Stimulated activated CD8-positive, alpha-beta memory T cell treated with anti-CD3 and anti-CD28 coated beads, Interleukin-4, amount 100 ng/mL, for 1 hour (primary cell): ENCODE measurements at places on chromosomes 5 and 9.

DNA sequence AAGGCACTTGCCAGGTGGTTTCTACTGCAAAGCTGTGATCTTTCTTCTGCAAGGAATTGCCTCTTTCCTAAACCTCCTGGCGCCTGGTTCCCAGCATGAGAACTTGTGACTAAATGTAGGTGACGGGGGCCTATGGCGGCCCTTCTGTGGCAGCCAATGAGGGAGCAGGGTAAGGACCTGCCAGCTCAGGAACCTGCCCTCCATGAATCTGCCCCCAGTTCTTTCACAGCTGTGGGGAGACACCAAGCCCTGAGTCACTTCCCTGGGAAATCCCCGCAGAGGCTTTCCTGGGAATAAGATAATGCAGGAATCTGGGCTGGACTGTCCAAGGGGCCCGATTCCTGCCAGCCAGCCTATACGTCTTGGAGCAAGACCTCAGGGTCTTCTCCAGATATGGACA lies 56.7 kb upstream of the CTNNA1 start:
- DNase-seq: no peak

DNA sequence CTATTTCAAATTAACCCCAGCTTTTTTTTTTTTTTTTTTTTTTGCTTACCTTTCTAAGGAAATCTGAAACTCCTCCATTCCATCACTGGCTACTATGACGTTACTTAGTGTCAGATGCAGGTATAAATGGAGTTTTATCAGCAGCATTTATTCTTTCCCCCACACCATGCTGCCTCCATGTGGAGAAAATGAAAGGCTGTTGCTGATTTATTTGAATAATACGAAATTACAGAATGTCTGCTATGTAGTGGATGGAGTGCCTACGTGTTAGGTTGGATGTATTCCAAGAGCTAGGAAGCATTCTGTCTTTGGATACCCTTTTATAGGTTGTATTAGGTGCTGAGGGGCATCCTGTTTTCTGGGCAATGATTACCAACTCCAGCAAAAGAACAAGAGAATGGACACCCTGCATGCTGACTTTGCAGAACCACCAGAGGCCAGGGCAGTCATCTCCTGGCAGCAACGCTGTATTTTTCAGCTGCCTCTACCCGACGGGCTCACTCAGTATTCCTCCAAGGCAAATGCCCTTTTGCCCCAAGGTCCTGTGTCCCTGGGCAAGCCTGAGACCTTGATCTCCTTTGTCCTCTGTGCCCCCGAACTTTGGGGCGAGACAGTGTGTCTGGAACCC lies 199.5 kb downstream of the ALDH1A1 start:
- DNase-seq: no peak

- DNase-seq: no peak
Observed at GRCh38 chr9:103471241-103471640, 476.1 kb downstream of the CYLC2 start.

- DNase-seq: no peak
Observed at GRCh38 chr5:132458226-132458560, 32.4 kb downstream of the IRF1 start.

DNA sequence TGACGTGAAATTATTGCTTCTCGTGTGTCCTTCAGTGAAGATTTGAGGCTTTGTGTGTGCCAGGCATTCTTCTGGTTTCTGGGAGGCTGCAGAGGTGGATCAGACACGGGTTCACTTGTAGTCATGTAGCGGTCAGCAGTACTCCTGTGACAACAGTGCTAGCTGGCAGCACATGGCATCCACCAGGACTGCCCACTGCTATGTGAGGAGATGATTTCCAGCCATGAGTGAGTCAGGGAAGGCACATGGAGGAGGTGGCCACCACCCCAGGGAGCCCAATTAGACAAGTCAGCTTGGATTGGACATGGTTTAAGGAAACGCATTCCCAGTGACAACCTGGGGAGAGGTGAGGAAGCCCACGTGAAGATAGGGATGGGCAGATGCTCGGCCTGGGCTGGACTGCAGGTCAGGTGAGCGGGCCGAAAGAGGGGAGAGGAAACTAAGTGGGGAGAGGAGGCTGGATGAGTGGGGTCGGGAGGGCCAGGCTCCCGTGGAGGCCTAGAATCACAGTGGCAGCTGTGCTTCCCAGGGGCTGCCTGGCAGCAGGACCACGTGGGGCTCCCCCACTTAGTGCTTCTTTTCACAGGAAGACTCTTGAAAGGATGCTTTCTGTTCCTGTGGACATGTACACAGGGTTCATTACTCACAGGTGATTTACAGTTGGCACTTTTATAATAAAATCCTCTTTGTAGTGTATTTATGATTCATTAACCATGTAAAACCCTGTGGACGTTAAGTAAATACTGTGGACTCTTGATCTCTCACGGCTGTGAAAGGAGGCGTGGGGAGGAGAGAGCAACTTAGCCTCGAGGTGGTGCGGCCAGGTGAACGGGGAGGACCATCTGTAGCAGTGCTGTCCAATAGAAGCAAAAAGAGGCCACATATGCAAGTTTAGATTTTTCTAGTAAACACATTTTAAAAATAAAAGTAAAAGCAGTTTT lies 80.0 kb upstream of the OTULINL start:
- no peak for DNase-seq

DNA sequence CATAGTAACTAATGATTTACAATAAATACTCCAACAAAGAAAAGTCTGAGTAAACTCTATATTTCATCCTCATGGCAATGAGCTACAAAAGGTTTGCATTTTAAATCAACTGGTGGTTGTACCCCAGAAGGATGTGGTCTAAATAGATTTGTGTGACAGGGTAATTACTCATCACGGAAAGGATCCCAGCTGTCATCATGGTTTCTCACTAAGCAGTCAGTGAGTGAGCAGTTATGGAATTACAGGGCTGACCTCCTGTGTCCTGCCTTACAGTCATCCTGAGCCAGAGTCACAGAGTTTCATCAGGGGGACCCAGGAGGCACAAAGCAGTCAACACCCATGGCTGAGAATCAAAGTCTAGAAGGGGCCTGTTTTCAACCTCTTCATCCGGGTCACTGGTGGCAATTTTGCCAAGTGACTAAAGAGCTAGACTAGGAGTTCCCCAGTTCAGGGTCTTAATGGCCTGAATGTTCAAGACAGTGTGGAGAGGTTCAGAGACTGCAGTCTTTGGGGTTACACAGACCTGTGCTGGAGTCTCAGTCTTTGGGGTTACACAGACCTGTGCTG lies 210.7 kb upstream of the SLC24A2 start:
- DNase-seq: no peak

DNA sequence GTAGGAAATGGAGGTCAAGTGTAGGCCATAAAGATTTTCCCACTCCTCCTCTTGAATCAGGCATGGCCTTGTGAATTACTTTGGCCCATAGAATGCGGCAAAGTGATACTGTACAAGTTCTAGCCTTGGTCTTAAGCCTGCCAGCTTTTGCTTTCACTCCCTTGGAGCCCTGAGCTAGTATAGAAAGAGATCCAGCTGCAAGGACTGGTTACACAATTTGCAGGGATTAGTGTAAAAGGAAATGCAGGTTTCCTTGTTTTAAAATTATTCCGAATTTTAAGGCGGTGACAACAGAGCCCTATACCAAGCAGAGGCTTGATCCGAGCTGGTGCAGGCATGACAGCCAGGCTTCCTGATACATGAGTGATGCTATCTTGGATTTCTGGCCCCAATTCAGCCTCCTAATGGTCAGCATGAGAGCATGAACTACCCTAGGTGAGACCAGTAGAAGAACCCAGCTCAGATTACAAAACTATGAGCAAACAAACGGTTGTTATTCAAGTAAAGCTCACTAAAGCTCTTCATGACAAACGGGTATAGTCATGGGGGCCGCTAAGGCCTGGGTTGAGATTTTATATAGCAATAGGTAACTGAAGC lies 257.9 kb downstream of the DOCK8 start:
- no peak for DNase-seq

- DNase-seq: no peak
Observed at GRCh38 chr5:9615331-9615730, 14.8 kb downstream of the TAS2R1 start.
